Cortex of kidney (tissue), 1 donor: ENCODE measurements at places on chromosomes 4 and X.

DNA sequence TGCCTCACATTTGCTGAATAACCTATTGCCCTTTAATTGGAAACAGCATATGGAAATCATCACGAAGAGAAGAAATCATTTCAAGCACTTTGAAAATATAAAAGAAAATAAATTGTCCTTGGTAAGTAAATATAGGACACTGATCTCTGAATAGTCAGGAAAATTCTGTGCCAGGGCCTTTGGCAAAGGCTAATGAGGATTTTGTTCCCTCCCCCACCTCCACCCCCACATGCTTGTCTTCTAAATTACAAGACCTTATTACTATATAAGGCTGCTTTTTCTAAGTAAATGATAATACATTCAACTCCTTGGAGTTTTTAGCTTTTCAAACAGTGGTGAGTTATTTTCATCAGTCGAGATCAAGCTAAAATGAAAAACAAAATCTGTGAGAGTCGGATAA is 15.8 kb downstream of the SYNPO2 start:
- no peak for DNase-seq

- no peak for DNase-seq
These were observed 23.9 kb downstream of the C4orf54 start for GRCh38 chr4:99633772-99634171.

GRCh38 chrX:45515262-45516215 is 314.9 kb upstream of the DIPK2B start:
- DNase-seq, result no peak

DNA sequence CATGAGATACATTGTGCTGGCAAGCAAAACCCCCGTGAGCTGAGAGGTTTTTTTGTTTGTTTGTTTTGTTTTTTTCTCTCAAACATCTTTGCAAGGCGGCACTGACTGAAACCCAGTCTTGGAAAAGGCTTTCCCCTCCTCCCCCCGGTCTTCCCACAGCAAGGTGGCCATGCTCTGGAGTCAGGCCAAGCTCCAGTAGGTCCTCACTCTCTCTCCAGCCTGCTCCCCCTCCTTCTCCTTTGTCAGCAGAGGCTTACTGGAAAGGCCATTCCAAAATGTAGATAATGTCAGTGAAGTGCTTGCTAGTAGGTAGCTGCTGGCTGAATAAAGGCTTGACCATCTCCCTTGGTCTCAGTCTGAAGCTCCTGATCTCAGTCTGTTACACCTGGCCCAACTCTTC is 32.6 kb downstream of the FRMPD3 start:
- no peak for DNase-seq

- DNase-seq, result no peak
These were observed 23.9 kb downstream of the SORBS2 start for GRCh38 chr4:185787926-185788679.

DNA sequence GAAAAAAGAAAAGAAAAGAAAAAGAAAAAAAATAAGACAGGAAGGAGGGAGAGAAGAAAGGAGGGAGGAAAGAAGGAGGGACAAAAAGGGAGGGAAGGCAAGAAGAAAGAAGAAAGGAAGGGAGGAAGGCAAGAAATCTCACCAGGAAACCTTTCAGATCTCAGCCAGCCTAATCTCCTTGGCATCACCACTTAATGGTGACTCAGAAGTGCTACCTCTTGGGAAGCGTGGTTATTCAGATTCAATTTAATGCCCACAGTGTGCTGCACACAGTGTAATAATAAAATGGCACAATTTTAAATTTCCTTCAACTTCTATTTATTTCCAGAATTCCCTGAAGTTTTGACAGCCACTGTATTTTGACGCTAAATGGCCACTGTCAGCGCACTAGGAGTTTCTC is 50.3 kb downstream of the DKK2 start:
- DNase-seq, result no peak

GRCh38 chr4:165740911-165741310 is 132.1 kb upstream of the TLL1 start:
- DNase-seq, result no peak

- DNase-seq, result no peak
These were observed 17.7 kb downstream of the IL15 start for GRCh38 chr4:141654098-141654497.

- no peak for DNase-seq
These were observed 339.1 kb downstream of the ARHGAP10 start for GRCh38 chr4:148071009-148071408.

DNA sequence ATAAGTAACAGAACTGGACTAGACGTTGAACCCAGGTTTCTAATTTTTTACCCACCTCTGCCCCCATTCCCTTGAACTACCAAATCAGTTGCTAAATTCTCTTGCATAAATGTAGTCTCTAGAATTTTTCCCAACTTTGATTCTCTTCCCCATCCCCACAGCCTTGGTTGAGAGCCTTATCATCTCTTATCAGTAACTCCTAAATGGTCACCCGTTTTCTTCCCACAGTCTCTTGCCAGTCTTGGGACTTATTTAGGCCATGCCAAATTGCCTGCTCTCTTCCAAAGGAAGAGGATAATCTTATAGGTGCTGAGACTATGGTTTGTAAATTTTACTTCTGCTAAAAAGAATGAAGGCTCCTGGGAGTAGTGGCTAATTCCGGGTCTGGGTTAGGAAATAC is 13.3 kb downstream of the PARM1 start:
- DNase-seq, result no peak

- no peak for DNase-seq
These were observed 1.8 kb downstream of the ZIC3 start for GRCh38 chrX:137567682-137568232.

- DNase-seq, result no peak
These were observed 140.1 kb upstream of the SMIM31 start for GRCh38 chr4:164613792-164614191.

GRCh38 chrX:53320543-53321229 is 39.3 kb upstream of the IQSEC2 start:
- DNase-seq, result no peak

DNA sequence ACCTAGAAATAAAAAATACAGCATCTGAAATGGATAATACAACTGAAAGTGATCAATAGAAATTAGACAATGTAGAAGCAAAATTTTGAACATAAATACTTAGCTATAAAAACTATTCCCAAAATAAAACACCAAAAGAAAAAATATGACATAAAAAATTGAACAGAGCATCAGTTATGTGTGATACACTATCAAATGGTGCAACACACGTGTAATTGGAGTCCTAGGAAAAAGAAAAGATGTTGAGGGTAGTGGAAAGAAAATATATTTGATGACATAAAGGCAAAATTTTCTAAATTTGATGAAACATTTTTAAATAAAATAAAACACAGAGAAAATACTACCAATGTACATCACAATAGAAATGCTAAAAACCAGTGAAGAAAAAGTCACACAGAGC is 63.1 kb downstream of the NPY2R start:
- no peak for DNase-seq

- no peak for DNase-seq
These were observed 114.2 kb upstream of the TENT5D start for GRCh38 chrX:80306007-80306406.

DNA sequence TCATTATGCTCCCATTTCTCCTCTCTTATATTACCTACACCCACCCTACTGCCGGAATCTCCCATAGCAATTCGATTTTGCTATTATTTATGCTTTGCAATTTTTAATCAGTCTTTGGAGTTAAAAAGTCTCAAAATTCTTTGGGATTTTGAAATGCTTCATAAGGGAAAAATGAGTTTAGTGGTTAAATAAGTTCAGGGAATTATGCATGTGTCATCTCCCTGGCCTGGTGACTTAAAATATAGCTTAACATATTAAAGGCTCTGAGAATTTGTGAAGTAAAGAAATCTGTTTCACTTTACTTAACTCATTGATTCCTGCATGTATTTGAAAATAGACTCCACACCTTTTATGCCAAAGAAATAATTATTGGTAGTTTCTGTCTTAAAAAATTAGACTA is 185.1 kb upstream of the DIPK2B start:
- DNase-seq, result no peak

- no peak for DNase-seq
These were observed 128.5 kb downstream of the SPRY1 start for GRCh38 chr4:123524958-123525628.

GRCh38 chrX:11254417-11255109 is 38.6 kb upstream of the AMELX start:
- DNase-seq, result no peak

GRCh38 chrX:66110112-66110511 is 53.9 kb upstream of the HEPH start:
- no peak for DNase-seq
